ENCODE measurements at places on chromosomes 4 and X. TPM values are rescaled to one million over a fixed set of nuclear protein-coding genes. Genes with fewer than 3 reads are reported as not detected.

NPFFR2 gene
- total RNA-seq = not detected

F11 gene
- total RNA-seq = not detected

GRCh38 chr4:57042711-57043169 is 64.0 kb downstream of the POLR2B start:
- DNase-seq = no peak

DNA sequence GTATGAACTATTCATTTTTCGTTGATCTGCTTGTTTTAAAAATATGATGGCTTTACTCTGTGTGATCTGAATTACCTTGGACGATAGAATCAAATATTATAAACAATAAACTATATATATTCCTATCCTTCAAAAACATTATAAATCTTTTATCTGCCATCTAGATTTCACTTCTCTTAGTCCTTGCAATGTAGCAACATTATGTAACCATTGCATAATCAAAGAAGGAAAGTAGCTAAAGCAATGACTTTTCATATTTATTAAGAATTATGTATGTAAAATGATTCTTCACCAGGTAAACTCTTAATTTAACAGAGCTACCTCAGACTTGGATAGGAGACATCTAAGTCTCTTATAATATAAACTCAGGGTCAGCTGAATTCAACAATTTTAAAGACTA is 210.5 kb downstream of the ADAMTS3 start:
- DNase-seq = no peak

Data from Panc1 (cell line).